Activated CD8-positive, alpha-beta T cell treated with anti-CD3 and anti-CD28 coated beads, Interleukin-2, amount 10 ng/mL, durations not matched to agents 7 days and 5 days (primary cell): ENCODE measurements at places on chromosomes 4 and X. TPM values are rescaled to one million over a fixed set of nuclear protein-coding genes. Genes with fewer than 3 reads are reported as not detected.

Gene TENM3
- total RNA-seq: not detected

Gene WAS
- 134 TPM for total RNA-seq

DNA sequence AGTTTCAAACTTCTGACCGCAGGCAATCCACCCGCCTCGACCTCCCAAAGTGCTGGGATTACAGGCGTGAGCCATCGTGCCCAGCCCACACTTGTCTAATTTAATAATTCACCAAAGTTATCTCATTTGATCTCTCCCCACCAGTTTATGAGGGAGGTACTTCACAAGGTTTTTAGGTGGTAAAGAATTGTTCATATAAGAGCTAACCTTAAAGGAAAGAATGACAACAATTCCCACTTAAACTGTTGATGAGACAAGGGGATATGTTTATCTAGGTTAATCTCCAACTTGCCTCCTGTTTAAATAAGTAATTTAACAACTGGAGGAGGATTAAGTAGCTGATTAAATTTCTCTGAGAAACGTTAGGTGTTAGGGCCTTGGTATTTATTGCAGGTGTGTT is 117.6 kb upstream of the CBLL2 start:
- no peaks in the 10 kb centered on the region for H3K4me1 ChIP-seq
- H3K4me3 ChIP-seq: no peak overlapping the region
- DNase-seq: no peak
- H3K27me3 ChIP-seq: no peaks in the 10 kb centered on the region
- no peaks in the 10 kb centered on the region for H3K36me3 ChIP-seq
- no peak overlapping the region for H3K27ac ChIP-seq

DNA sequence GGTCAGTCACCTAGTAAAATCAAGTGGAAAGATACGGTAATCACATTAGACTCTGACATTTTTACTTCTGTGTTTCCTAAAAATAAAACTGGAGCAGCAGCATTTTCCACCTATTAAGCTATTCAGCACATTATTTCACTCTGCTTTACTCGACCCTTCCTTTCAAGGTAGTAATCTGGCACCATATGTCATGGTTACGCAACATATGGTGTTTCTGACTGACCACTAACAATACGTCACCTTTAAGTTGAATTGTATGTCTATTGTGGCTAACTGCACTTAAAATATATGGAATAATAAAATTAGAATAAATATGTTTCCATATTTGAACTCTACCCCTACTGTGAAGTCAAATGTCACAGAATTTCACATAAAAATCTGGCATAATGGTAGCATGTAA is 168.8 kb downstream of the CDS1 start:
- H3K27me3 ChIP-seq: no peaks in the 10 kb centered on the region
- DNase-seq: no peak
- H3K36me3 ChIP-seq: no peaks in the 10 kb centered on the region
- H3K4me3 ChIP-seq: no peak overlapping the region
- no peak overlapping the region for H3K27ac ChIP-seq

DNA sequence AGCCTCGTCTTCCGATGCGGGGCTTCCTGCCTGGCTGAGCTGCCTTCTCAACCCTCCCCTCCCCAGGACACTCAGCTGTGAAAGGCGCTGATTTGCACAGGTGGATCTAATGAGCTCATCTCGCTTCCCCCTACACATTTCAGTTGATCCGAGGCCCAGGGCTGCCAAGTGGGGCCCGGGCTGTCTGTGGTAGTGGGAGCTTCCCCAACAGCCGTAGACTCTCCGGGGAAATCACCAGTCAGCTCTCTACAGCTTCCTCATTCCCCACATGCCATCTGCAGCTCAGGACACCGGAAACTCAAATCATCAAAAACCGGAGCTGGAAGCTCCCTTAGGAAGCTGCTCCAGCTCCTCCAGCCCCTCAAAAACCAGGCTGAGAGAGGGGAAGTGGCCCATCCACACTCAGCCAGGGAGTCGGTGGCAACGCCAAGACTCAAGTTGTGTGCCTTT is 56.2 kb downstream of the SMIM20 start:
- no peak for DNase-seq
- peaks cover 10% of the 10 kb centered on the region for H3K27me3 ChIP-seq
- no peak overlapping the region for H3K27ac ChIP-seq
- no peak overlapping the region for H3K4me3 ChIP-seq

GRCh38 chr4:17814140-17814539 is 3.4 kb downstream of the NCAPG start:
- H3K27ac ChIP-seq: no peak overlapping the region
- H3K4me1 ChIP-seq: peaks cover 35% of the 10 kb centered on the region
- peaks cover 60% of the 10 kb centered on the region for H3K36me3 ChIP-seq
- H3K4me3 ChIP-seq: no peak overlapping the region
- H3K27me3 ChIP-seq: no peaks in the 10 kb centered on the region

- DNase-seq: no peak
- H3K27me3 ChIP-seq: no peaks in the 10 kb centered on the region
- H3K4me1 ChIP-seq: no peaks in the 10 kb centered on the region
Measured at GRCh38 chr4:146256328-146256727, 42.0 kb downstream of the REELD1 start.

GRCh38 chr4:118348886-118349285 is 3.9 kb downstream of the PRSS12 start:
- DNase-seq: no peak
- H3K36me3 ChIP-seq: no peaks in the 10 kb centered on the region
- H3K27me3 ChIP-seq: peaks cover 48% of the 10 kb centered on the region
- no peak overlapping the region for H3K4me3 ChIP-seq
- no peak overlapping the region for H3K27ac ChIP-seq

GRCh38 chr4:147591106-147591505 is 26.1 kb upstream of the TMEM184C start:
- DNase-seq: no peak
- H3K4me1 ChIP-seq: peaks cover 5% of the 10 kb centered on the region
- H3K36me3 ChIP-seq: no peaks in the 10 kb centered on the region

DNA sequence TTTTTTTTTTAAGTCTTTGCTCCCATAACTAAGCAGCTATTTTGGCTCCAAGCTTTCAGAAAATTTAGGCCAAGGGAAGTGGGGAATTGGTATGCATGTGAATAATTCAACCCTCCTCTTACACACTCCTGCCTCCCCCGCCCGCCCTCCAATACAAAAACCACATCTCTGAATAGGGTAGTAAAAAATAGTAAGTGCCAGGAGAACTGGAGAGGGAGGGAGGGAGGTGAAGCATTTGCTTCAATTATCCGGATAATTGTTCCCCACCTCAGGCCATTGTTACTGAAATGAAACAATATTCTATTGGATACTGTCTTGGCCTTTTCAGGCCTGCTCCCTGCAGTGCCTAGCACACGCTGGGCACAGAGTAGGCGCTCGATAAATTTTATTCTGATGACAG is 5.5 kb upstream of the GSX2 start:
- H3K27ac ChIP-seq: no peak overlapping the region
- H3K4me3 ChIP-seq: no peak overlapping the region
- H3K27me3 ChIP-seq: peaks cover 80% of the 10 kb centered on the region
- H3K36me3 ChIP-seq: no peaks in the 10 kb centered on the region
- peaks cover 36% of the 10 kb centered on the region for H3K4me1 ChIP-seq

Gene ABHD18
- 26.4 TPM for total RNA-seq

DNA sequence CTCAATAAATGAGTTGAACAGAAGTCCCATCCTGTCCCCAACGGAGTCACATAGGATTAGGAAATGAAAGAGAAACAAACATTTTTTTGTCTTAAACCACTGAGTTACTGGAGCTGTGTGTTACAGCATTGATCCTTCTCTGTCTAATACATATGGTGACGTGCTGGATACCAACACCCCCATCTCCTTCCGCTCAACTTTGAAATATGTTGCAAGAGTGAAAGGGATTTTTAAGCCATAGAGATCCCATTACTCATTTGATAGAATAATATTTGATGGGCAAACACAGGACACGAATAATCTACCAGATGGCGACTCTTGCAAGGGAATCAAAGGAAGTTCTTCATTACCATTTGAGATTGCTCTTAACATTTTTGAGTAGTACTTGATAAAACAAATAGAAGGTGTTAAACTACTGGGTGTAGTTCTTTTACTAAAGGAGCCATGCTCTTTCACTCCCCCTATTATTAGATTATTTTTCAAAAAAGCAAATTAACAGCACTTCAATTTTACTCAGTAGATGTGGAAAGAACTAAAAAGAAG is 140.5 kb downstream of the PACRGL start:
- H3K27ac ChIP-seq: no peak overlapping the region
- H3K27me3 ChIP-seq: no peaks in the 10 kb centered on the region
- H3K36me3 ChIP-seq: no peaks in the 10 kb centered on the region
- H3K4me3 ChIP-seq: no peak overlapping the region
- DNase-seq: no peak
- H3K4me1 ChIP-seq: no peaks in the 10 kb centered on the region

Gene ESX1
- not detected for total RNA-seq

DNA sequence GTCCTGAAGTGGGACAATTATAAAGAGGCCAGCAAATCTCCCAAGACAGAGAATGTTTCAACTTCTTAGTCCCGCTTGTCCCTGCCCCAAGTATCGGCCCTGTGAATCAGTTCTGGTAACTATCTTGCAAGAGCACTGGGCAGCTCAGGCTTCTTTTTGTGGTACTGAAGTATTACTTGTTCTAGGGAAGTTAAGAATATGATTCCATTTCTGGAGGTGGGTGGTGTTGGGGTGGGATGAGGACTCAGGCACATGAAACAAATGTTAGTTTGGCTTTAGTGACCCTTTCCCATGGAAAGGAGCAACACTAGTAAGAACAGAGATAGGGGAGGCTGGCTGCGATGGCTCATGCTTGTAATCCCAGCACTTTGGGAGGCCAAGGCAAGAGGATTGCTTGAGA is 28.9 kb downstream of the HOPX start:
- DNase-seq: no peak
- H3K4me1 ChIP-seq: peaks cover 84% of the 10 kb centered on the region
- peak overlapping the region; percentile 25 for H3K4me3 ChIP-seq
- H3K27ac ChIP-seq: peak overlapping the region; percentile 54

DNA sequence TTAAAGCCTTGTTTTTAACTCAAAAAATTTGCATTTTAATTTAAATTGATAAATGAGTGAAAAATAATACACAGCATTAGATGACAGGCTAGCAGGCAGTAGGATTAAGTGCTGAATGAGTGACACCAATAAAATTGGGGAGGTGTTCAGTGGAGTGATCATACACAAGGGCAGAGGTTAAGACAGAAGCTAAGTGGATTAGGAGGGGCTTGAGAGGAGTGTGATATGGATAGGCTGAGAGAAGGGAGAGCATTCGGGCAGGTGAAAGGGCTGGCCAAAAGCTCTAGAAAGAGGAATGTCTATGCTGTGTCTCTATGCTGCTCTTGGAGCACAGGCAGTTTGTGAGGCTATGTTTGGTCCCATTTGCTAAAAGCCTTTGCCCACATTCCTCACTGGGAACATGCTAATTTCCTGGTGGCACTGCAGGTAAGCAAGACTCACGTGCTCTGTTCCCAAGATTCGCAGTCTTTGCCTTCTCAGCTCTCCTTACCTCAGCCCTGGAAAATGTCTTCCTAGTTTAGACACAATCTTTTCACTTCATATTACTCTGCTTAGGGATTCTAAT is 52.8 kb upstream of the CCSER1 start:
- H3K4me3 ChIP-seq: no peak overlapping the region
- DNase-seq: no peak
- no peak overlapping the region for H3K27ac ChIP-seq
- H3K27me3 ChIP-seq: no peaks in the 10 kb centered on the region
- H3K4me1 ChIP-seq: no peaks in the 10 kb centered on the region

Gene TEX13B
- not detected for total RNA-seq

DNA sequence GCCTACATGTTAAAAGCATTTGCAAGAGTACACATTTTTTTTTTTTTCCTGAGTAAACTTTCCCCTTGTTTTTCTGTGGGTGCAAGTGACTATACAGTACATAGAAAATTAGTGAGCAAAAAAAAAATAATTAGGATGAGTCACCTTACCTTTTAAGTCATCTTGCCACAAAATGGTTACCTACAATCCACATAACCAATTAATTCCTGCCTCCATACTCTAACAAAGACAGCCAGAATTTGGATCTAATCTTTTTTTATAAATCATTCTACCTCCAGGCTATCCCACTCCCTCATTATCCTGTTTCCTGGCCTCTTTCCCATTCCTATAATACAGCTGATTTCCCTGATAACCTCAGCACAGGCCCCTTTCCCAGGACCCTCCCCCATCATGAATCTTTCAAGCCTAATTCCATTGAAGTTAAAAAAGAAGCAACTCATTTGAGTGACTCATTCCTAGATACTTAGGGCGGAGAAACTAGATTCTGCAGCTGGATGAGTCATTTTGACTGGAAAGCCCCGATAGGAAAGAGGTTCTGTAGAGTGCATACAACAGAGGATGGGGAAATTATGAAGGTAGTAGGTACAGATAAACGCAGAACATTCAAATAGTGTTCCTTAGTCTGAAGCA is 128.2 kb downstream of the C4orf51 start:
- H3K27me3 ChIP-seq: no peaks in the 10 kb centered on the region
- DNase-seq: peak; percentile 35
- no peak overlapping the region for H3K4me3 ChIP-seq
- H3K4me1 ChIP-seq: peaks cover 25% of the 10 kb centered on the region
- H3K36me3 ChIP-seq: peaks cover 46% of the 10 kb centered on the region

GRCh38 chrX:97189668-97190067 is 306.0 kb downstream of the RPA4 start:
- no peaks in the 10 kb centered on the region for H3K36me3 ChIP-seq
- H3K27ac ChIP-seq: no peak overlapping the region
- H3K4me1 ChIP-seq: no peaks in the 10 kb centered on the region
- H3K4me3 ChIP-seq: no peak overlapping the region
- DNase-seq: no peak
